HT1080 (cell line): ENCODE measurements at places on chromosomes 13 and 19. TPM values are rescaled to one million over a fixed set of nuclear protein-coding genes. Genes with fewer than 3 reads are reported as not detected.
A peak's percentile ranks its signal among the peaks of the same experiment; 100 is the strongest.

CABP5 gene
- not detected in 2 replicates for total RNA-seq

GAPDHS gene
- total RNA-seq: not detected in 2 replicates

DNA sequence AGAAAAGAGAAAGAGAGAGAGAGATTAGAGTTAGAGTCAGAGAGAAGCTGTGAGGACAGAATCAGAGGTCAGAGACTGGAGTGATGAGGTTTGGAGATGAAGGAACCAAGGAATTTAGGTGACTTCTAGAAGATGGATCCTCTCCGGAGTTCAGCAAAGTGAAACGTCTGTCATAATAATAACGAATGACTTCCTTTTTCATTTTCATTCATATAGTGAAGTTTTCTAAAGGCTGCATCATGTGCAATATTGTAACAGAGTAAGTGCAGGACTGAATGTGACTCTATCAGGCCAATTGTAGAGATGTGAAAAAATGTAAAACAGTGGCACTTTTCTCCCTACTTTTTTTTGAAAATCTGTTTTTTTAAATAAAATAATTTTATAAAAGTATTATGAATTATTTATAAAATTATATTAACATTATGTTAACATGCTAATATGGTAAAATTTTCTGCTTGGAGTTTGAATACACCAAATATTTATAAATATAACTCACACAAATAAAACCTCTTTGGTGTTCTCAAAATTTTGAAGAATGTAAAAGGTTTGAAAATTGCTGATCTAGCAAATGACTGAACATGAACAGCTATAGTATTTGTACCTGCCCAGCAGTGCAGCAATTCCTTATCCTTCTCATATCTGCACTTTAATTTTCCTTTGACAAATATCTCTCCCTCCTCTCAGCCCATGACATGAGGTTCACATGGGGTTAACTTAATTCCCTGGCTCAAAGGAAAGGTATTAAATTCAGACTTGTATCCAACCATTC is 4.2 kb upstream of the TNFSF11 start:
- no peak for DNase-seq

GRCh38 chr19:48348045-48348444 is 15.7 kb downstream of the TMEM143 start:
- DNase-seq: no peak

DNA sequence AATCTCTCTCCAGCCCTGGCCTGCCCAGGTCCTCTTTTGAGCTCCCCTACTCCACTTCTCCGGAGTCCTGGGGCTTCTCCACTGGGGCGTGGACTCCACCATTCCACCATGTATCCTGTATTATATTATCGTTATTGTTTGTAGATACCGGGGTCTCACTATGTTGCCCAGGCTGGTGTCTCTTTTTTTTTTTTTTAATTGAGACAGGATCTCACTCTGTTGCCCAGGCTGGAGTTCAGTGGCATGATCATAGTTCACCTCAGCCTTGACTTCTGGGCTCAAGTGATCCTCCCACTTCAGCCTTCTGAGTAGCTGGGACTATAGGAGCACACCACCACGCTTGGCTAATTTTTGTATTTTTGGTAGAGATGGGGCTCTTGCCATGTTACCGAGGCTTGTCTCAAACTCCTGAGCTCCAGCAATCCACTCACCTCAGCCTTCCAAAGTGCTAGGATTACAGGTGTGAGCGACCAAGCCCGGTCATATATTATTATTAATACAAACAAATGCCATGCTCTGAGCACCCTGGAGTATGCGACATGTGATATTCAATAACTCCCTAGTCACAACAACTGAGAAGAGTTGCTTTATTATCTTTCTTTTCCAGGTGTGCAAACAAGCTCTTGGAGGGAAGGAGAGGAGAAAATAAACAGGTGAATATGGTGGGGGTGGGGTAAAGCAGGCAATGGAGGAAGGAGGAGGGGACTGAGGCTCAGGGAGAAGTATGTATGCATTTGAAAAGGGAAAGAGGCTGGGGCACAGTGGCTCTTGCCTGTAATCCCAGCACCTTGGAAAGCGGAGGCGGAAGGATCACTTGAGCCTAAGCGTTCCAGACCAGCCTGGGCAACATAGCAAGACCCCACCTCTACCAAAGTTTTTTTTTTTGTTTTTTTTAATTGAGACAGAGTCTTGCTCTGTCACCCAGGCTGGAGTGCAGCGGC is 2.8 kb upstream of the CERS4 start:
- no peak for DNase-seq

- DNase-seq: no peak
Observed at GRCh38 chr19:18698321-18699167, 15.1 kb downstream of the CRTC1 start.

DNA sequence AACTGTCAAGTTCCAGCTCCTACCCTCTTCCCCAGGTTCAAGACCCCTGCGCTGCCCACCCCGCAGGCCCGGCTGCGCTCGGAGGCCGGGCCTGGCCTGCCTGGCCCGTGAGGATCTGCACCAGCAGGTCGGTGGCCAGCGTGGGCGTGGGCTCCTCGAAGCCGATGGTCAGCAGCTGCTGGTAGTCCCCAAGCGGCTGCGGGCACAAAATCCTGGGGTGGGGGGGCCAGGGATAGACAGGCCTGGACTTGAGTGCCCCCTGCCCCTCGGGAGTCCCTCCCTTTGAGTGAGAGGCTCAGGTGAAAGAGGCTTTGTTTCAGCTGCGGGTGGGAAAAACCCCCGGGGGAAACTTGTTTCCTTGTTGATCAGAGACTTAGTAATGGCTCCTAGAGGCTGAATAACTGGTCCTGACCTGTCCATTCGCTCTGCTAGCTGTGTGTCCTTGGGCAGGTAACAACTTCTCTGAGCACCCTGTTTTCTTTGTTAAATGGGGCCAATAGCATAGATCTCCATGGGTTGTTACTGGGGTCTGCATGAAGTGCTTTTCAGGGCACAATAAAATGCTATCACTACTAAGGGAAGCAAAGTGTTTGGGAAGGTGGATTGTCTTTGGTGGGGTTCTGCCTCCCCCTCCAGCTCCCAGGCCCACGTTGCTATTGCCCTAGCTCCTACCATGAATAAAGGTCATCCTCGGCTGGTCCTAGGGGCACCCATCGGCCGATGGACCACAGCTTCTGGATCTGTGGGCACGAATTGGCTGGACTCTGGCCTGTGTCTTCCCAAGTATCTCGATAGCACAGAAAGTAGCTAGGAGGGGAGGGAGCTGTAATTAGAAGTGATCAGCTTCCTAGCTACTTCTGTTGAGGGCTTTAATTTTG is 3.5 kb downstream of the C19orf67 start:
- no peak for DNase-seq

GRCh38 chr13:42876887-42877545 is 95.6 kb downstream of the FAM216B start:
- DNase-seq: peak; percentile 60
